ENCODE measurements at places on chromosomes 13 and 19.

- no peak for DNase-seq
Measured at GRCh38 chr13:72931311-72931710, 127.5 kb upstream of the KLF5 start.

GRCh38 chr13:76000131-76000530, 364.0 kb downstream of the LMO7 start:
- DNase-seq, result no peak

DNA sequence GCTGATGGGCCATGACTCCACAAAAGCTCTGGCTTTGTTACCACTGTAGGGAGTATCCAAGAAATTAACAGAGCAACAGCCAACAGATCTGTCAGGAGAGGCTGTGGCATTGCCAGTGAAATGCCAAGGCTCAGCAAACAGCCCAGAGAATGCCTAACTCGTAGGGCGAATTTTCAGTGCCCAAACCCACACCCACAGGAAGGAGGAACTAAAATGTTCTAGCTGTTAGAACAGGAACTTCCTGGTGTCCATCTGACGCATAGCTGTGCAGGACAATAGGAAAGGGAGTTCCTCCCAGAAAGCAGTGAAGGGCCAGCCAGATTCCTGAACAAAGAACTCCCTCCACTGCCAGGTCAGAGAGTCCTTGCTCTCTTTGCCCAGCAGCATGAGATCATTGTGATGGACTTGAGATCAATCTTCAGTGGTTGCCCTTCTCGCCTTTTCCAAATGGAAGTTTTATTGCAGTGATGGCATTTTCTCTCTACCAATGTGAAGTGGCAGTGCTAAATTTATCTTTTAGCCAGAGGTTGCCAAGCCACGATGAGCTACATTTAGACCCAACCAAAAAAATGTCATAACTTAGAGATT, 224.2 kb upstream of the STARD13 start:
- DNase-seq, result no peak

GRCh38 chr13:114071991-114072390, 60.4 kb downstream of the RASA3 start:
- no peak for DNase-seq

DNA sequence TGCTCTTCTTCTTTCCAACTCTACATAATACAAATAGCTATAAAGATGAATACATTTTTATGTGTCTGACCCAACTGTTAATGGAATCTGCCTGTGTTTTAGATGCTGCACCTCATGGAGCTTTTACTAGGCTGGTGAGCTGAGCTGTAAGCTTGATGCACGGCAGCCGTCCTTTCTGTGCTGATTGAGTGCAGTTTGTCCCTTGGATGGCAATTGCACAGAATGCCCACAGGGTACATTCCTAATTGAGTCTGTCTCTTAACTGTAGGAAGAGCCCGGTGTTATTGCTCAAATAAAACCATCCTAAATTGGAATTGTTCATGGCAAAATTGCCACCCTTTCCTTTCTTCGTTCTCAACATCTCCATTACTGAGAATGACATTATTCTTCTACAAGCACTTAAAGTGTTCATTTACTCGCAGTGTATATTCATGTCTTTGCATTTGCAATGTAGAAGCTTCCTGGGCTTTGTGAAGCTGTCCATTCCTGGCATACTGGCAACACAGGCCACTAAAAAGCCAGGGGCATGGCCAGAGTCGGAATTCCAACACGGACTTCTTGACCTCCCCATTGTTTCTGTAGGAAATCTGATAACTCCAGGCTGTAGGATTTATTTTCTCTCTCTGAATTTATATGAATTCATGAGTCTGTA, 85.8 kb downstream of the SLC10A2 start:
- no peak for DNase-seq

DNA sequence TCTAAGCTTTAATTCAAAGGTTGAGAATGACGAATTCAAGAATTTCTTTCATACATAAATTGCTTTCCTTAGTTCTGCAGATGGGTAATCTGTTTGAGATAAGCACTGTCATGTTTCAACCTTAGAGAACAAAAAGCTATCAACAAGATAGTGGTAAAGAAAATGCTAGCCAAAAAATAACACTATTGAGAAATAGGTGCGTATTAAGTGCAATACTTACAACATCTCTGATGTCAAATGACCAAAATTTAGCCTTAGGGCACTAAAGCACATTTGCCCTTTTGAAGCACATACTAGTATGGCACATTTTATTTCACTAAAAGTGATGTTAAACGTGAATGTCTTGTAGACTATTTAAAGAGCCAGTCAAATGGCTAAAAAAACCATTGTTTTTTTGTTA, 4.9 kb downstream of the KBTBD6 start:
- DNase-seq, result no peak

GRCh38 chr13:43132257-43132656, 108.9 kb downstream of the DNAJC15 start:
- DNase-seq, result no peak

GRCh38 chr19:45368737-45369340, 1.5 kb downstream of the ERCC2 start:
- no peak for DNase-seq

DNA sequence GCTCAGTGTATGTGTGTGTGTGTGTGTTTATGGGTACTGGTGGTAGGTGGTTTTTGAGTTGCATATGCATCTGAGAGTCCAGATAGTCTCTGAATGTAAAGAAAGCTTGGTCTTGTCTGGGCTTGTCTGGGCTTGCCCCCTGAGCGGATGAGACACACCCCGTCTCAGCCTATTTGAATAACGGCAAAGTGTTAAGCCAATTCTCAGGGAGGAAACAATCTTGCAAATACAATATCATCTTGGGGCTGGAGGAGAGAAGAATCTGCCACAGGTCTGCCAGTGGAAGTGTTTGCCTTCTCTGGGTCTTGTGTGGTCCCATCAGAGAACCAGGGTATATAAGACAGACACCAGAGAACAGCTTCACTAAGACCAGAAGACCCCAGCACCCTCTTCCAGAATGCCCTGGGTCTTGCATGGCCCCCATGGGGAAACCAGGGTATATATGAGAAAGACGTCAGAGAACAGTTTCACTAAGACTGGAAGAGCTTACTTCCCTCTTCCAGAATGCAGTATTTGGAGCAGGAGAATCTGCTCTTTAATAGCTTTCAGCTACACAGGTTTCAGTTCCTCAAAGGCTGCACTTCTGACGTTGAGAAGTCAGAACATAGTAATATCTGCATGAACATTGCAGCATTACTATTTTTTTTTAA, 13.3 kb downstream of the CD70 start:
- DNase-seq, result no peak

GRCh38 chr13:36549755-36550154, 117.5 kb downstream of the CCNA1 start:
- DNase-seq, result no peak

GRCh38 chr13:44817131-44817671, 172.1 kb downstream of the NUFIP1 start:
- no peak for DNase-seq

- no peak for DNase-seq
Measured at GRCh38 chr13:52852444-52852843, 4.0 kb upstream of the PCDH8 start.

- DNase-seq, result no peak
Measured at GRCh38 chr19:36377541-36378178, 1.3 kb downstream of the ZFP14 start.

DNA sequence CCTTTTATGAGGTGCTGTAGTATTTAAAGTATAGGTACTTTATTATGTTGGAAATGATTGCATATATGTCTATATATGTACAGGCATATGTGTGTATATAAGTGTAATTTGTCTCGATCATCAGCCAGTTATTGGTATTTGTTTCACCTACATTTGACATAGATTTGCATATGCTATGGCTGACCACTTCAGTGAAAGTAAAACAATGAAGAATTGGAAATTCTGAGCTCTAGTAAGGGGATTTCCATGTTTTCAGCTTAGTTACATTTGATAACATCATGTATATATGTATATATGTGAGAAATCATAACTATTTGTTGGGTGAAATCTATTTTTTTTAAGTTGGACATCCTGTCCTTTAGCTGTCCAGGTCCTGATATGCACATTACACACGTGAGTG, 1303.9 kb downstream of the EFNB2 start:
- DNase-seq, result no peak

DNA sequence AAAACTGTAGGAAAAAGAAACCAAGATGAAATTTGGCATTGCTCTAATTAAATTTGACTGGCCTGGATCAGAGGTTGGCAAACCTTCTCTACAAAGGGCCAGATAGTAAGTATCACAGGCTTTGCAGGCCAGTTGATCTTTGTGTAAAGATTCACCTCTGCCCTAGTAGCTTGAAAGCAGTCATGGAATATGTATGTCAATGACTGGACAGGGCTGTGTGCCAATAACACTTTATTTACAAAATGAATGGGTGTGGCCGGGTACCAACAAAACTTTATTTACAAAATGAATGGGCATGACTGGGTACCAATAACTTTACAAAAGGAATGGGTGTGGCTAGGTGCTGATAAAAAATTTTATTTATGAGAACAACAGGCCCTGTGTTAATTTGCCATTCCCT, 20.0 kb downstream of the SIN3B start:
- DNase-seq, result no peak

DNA sequence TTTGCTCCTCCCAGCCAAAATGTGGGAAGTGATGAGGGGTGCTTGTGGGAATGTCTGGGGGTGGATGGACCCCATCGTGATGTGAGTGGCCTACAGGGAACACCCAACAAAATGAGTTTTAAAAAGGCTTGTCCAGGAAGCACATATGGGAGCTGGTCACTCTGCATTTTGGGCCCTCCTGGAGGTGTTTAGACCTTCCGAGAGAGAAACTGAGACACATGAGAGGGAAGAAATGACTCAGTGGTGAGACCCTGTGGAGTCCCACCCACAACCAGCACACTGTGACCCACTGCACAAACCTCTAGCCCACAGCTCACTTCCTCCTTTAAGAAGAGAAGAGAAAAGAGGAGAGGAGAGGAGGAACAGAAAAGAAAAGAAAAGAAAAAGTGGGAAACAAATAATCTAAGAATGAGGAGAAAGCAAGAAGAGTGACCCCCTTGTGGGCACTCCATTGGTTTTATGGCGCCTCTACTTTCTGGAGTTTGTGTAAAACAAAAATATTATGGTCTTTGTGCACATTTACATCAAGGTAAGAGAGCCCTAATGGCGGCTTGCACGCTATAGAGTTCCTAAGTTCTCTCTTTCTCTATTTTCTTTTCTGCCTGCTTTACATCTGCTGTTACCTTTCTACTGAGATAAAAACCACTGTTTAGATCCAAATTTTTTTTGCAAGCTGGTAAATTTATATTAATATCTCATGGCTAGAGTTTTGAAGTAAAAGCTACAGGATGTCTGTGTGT, 13.3 kb upstream of the LILRB1 start:
- DNase-seq, result no peak

DNA sequence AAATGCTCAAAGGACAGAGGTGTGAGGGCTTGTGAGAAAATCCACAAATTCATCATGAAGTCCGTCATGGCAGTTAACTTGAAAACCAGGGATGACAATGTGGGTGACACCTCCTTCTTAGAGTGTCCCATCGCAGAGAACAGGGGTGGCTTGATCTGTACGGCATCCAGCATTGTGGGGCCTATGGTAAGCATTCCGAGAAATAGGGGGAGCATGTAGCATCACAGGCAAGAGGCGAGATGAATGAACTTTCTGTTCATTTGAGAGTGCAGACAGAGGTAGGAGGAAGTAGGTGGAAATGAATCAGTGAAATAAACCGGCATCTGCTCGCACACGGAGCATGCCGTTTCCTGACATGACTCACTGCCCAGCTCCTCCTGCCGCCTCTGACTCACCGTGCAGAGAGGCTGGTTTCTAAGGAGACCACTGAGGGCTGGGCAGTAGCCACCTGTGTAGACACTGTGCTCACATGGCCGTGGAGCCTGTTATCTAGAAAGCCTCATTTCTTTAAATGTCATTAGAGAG, 339.0 kb downstream of the RFC3 start:
- peak; percentile 10 for DNase-seq

DNA sequence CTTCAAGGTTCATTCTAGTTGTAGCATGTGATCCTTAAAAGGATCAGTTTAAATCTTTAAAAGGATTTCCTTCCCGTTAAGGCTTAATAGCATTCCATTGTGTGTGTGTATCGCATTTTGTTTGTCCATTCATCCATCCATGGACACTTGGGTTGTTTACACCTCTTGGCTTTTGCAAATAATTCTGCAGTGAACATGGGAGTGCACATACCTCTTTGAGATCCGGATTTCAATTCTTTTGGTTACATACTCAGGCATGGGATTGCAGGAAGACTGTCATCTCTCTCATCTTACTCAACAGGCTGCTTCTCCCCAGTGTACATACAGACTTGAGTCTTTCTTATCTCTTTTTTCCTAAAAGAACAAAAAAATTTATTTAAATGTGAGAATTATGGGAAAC, 1.2 kb downstream of the RNF113B start:
- no peak for DNase-seq

GRCh38 chr19:38013913-38014580, 107.0 kb downstream of the SIPA1L3 start:
- no peak for DNase-seq

- DNase-seq, result no peak
Measured at GRCh38 chr13:78364711-78365110, 238.6 kb downstream of the POU4F1 start.

DNA sequence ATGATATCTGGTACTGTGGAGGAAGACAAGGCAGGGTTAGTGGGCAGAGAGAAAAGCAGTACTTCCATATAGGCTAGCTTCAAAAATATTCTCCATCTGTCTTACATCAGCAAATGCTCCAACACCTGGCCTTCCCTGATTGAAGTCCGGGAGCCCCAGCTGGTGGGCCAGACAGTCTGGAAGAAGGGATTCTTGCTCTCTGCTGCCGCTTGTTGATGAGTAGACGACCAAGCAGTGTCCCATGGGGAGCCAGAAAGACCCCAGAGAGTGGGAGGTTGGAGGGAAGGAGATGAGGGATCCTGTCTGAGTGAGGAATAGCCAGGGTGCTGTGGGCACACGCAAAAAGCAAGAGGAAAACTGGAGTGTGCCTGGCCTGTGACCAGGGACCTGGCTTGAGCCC, 95.1 kb downstream of the ATP8A2 start:
- no peak for DNase-seq

DNA sequence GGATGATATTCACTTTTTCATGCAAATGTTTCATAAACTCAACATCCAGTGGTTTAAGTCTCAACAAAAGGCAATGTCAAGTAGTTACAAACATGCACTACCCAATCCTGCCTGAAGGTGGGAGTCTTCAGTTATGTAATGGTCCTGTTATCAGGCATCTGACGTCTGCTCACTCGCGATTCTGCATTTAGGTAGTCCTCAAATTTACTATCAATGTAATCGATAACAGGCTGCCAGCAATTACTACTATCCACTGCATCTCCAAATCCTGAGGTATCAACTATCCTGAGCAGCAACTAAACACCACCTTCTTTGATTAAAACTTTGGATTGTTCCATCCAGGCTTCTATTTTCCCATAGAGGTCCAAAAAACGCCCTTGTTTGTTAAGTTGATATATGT, 51.2 kb downstream of the NLRP12 start:
- DNase-seq, result peak; percentile 31

GRCh38 chr13:29801737-29802305, 48.6 kb downstream of the UBL3 start:
- no peak for DNase-seq

Data from stimulated activated CD4-positive, alpha-beta T cell treated with anti-CD3 and anti-CD28 coated beads, Interleukin-12 subunit alpha, Interleukin-12 subunit beta, amount 100 ng/mL, for 4 hours (primary cell).